Iris pigment epithelial cell (primary cell): ENCODE measurements at places on chromosomes 6 and 20.

- peak; percentile 42 for DNase-seq
Observed at GRCh38 chr6:86937219-86938079, at the start of gene HTR1E. Gene HTR1E, plus strand, starts transcription at chr6:86937528. Its CDS starts 77,807 bp downstream, at chr6:87015335.

- DNase-seq = no peak
Observed at GRCh38 chr6:156396791-156397418, 380.3 kb upstream of the ARID1B start.

DNA sequence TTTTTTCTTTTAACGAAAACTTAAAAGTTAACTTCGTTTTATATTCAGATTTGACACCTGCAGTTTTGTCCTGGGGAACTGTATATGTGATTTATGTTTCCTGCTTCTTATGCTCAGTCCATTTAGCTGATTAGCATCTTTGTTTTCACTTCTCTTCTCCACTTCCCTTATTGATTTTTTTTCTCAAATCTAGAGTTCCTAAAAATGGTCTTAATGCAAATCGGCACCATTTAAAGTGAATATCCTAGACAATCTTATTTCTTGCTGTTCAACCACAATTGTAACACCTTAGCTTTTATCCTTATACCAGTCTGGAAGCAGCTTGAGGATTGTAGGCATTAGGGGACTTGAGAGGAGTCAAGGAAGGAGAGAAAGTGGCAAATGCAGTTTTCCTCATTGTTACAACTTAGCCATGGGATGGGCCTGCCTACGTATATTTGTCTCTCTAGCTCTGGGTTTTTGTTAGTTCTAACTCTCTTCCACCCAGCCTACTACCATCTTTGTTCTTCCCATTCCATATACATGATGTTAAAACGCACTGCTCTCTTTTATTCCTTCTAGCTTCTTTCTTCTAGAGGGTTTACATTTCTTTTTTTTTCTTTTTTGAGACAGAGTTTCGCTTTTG lies 8.5 kb downstream of the QRSL1 start:
- no peak for DNase-seq

GRCh38 chr20:37520419-37520955 lies 563 bp upstream of the NNAT start:
- no peak for DNase-seq

DNA sequence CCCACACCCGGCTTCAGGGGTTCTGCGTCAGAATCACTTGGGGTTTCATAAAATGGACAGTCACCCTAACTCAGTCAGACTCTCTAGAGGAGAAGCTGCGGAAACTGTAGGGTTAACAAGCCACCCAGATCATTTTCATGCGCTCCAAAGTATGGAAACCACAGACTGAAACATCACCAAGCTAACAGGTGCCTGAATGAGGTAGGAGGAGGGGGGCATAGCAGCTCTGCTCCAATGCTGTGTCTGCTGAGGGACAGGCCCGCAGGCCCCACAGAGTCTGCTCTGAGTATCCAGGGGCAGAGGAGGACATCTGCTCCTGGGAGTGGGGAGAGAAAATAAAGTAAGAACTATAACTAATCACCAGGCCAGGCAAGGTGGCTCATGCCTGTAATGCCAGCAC lies 97.1 kb upstream of the AKAP12 start:
- no peak for DNase-seq

DNA sequence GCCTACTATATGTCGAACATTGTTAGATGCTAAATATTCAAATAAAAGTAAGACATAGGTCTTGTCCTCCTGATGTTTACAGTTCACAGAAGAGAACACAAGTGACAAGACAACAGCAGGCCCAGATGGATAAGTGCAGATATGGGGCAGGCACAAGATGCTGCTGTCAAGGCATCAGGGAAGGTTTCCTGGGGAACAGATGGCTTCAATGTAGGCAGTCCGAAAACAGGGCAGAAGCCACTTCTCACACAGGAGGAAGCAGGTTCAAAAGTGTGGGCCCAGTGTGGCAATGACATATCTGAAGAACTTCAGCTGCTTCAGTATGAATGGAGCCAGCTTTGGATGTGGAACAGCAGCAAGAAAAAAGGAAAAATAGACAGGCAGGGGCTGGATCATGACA lies 32.5 kb downstream of the HLA-DPB1 start:
- DNase-seq = no peak

- no peak for DNase-seq
Observed at GRCh38 chr6:141922898-141923297, 209.8 kb upstream of the GJE1 start.

GRCh38 chr6:25472306-25472705 lies 179.7 kb upstream of the SCGN start:
- no peak for DNase-seq

GRCh38 chr20:1467082-1467354 lies 369 bp upstream of the NSFL1C start:
- DNase-seq = no peak

DNA sequence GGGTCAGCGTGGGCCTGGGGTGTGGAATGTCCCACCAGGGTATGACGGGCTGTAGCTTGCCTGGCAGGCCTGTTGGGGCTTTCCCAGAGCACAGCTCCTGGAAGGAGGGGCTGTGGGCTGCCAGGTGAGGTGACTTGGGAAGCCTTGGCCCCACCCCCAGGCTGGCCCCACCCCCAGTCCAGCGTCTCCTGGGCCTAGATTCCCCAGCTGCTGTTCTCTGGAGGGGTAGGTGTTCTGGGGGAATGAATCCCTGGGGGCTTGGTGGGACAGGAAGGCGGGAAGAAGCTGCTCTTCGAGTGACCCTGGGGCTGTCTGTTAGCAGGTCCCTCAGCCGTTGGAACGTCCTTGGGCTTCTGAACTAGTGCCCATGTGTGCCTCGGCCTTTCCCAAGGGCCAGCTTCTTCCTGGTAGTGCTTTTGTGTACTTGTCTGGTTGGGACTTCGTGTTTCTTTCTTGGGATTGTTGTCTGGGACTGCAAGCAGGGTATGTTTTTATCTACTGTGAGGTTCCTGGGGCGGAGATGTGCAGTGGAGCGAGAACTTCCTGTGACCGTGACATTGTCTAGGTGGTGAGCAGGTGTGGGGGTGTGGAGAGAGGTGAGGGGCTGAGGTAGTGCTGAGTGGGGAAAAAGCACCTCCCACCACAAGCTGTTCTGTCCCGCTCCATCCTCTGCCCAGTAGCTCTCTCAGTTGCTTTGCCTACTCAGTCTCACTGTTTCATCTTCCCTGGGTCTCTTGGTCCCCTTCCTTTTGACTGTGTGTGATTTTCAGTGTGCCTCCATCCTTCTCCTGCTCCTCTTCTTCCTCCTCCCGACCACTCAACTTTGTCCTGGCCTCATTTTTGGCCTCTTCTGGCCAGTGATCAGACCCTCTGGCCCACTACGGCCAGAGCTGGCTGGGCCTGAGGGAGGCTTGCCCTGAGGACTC lies 1.3 kb upstream of the DDR1 start:
- no peak for DNase-seq

GRCh38 chr6:43669922-43670622 lies 17.5 kb downstream of the MRPS18A start:
- DNase-seq = no peak

DNA sequence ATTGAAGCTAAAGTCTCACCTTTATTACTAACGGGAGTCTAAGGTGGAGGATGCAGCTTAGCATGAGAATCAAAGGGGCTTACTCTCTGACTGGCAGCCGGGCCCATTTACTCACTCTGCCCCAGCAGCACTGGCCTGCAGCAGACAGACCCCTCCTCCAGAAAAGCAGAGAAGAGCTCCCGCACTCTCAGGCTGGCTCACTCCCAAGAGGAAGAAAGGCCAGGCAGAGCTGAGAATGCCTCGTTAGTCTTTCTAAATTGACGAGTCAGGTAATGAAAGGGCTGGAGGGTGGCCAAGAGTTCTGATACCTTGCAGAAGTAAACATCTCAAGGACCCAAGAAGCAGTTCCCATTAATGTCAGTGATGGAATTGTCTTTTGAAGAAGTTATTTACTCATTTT lies 44.5 kb upstream of the IL20RA start:
- no peak for DNase-seq

- peak; percentile 36 for DNase-seq
Observed at GRCh38 chr6:134201716-134202115, 116.2 kb downstream of the SGK1 start.

- no peak for DNase-seq
Observed at GRCh38 chr20:2691127-2691526, 1.5 kb upstream of the EBF4 start.

GRCh38 chr20:43220612-43221011 lies 30.9 kb upstream of the PTPRT start:
- DNase-seq = peak; percentile 18

GRCh38 chr6:68169922-68170321 lies 465.2 kb upstream of the ADGRB3 start:
- no peak for DNase-seq

GRCh38 chr6:148109732-148110131 lies 232.9 kb upstream of the SASH1 start:
- DNase-seq = no peak

- no peak for DNase-seq
Observed at GRCh38 chr6:163866192-163866591, 451.7 kb downstream of the QKI start.

GRCh38 chr6:54802775-54803634 lies 43.6 kb upstream of the FAM83B start:
- peak; percentile 85 for DNase-seq

- no peak for DNase-seq
Observed at GRCh38 chr20:33235696-33236095, at the start of gene BPIFA1. Gene BPIFA1, plus strand, starts transcription at chr20:33235996. Its CDS starts 1,716 bp downstream, at chr20:33237712.

- no peak for DNase-seq
Observed at GRCh38 chr6:125639466-125640020, 109.9 kb upstream of the HEY2 start.

GRCh38 chr6:111367393-111368088 lies 115.5 kb downstream of the REV3L start:
- DNase-seq = no peak

DNA sequence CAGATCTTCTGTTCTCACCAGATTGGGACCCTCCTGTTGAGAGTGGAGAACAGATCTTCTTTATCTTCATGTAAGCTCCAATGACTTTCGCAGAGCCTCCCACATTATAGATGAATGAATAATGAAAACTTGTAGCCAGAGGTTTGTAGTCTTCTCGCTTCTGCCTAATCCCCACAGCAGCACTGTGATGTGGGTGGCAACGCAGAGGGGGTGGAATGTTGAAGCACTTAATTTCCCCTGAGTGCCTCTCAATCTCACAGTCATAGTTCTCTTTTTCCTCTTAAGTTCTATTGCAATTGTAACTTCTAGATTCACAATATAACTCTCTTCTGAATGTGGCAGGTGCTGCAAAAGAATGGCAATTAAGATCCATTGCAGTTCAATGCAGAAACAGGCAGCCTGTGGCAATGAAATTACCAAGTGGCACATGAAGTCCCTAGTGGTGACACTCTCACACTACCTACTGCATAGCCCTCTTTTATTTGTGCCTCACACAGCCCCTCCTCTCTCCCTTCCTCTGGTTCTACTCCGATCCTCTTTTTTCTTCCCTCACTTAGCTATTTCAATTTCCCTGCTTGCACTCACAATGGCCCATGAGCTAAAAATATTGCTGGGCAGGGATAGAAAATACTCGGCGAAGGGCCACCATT lies 281.9 kb downstream of the UBE3D start:
- DNase-seq = no peak

- no peak for DNase-seq
Observed at GRCh38 chr6:148590883-148591282, 155.9 kb upstream of the UST start.

DNA sequence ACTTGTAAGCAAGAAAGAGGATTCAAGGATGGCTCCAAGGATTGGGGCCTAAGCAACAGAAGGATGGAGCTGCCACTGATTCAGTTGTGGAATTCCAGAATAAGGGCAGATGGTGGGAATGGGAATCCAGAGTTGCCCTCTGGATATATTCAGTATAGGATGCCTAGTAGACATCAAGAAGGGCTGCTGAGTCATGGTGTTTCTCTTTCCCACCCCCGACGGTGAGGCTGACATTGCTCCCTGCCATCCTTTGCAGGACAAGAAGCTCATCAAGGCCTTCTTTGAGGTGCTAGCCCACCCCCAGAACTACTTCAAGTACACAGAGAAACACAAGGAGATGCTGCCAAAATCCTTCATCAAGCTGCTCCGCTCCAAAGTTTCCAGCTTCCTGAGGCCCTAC lies 11.2 kb upstream of the ZNF76 start:
- DNase-seq = peak; percentile 24

GRCh38 chr6:32974541-32975308 lies 6.3 kb downstream of the BRD2 start:
- DNase-seq = no peak

- no peak for DNase-seq
Observed at GRCh38 chr20:44646023-44646640, 5.4 kb downstream of the ADA start.

GRCh38 chr6:72857791-72858585 lies 236.1 kb downstream of the KCNQ5 start:
- DNase-seq = peak; percentile 70

DNA sequence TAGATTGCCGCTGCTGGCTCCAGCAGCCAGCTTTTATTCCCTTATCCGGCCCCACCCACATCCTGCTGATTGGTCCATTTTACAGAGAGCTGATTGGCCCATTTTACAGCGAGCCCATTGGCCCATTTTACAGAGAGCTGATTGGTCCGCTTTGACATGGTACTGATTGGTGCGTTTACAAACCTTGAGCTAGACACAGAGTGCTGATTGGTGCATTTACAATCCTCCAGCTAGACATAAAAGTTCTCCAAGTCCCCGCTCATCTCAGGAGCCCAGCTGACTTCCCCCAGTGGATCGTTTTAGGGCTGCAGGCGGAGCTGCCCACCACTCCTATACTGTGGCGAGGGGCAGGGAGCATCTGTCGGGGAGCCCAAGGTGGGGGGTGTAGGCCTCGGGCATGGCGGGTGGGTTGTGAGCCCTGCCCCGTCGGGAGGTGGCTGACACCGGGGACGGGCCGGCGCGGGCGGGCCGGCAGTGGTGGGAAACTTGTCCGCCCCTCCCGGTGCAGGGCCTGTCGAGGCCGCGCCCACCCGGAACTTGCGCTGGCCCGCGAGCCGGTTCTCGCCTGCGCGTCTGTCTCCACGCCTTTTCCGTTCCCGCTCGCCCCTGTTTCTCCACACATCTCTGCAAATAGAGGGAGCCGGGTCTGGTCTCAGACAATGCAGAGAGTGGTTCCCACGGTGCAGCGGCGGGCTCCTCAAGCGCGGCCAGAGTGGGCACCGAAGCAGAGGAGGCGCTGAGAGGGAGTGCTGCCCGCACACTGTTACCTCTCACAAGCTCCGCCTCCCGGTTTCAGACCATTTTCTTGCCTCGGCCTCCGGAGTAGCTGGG lies 86.1 kb upstream of the STMND1 start:
- peak; percentile 24 for DNase-seq

GRCh38 chr6:75306064-75306463 lies 21.5 kb upstream of the TMEM30A start:
- peak; percentile 67 for DNase-seq

GRCh38 chr6:90159452-90159851 lies 137.2 kb downstream of the BACH2 start:
- no peak for DNase-seq

- no peak for DNase-seq
Observed at GRCh38 chr20:31689141-31689540, 33.5 kb downstream of the BCL2L1 start.

DNA sequence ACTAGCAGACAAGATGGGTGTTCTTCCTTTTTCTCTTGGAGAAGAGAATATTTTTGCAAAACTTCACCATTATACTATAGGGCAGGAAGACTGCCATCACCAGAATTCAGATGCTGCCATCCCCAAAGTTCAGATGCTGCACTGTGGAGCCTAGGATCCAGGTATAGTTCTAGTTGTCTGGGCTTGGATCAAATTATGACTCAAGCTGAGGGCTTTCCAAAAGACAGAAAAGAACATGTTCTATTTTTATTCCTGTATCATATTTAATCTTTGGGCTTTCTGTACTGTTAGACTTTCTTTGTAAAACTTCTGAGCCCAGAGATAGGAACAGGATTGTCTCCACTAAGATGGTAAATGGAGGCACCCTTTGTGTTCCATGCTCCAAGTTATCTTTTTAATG lies 22.0 kb downstream of the FAM83B start:
- no peak for DNase-seq
